ENCODE measurements at places on chromosomes 6 and 20.

DNA sequence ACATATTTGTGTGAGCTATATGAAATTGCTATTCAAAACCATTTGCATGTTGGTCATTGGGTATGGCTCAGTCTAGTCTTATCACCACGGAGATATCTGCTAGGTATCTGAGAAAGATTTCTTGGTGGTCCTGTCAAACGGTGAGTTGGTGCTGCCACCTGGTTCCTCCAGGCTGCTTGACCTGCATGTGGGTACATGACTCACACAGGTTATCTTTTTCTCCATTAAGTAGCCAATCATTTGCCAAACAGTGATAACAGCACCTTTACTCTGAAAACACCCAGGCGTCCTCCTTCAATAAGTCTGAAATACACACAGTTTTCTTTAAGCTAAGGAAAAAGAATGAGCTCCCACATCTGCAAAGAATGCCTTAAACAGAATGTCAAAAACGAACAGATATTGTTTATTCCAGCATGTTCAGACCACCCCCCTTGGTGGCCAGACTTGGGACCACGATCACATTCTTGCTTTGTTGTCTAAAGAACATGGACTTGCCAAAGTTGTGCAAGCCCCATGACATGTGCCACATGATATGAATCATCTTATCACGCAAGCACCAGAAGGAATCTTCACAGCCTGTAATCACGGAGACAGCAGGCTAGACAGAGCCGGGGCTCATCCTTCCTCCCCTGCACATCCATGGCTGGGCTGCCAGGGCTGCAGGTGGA lies 200.7 kb upstream of the THBS2 start:
- no peak for DNase-seq

DNA sequence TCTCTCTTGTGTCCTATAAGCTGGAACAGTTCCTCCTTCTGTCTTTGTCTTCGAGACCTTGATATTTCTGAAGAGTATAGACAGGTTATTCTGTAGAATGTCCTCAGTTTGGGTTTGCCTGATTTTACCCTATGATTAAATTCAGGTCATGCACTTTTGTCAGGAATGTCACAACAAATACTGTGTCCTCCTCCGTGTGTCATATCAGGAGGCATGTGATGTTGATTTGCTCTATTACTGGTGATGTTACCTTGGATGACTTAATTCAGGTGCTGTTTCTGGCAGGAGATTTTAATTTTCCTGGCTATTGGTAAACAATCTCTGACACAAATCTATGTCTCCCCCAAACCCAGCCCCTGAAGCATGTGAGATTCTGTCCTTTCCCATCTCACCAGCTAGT lies 33.3 kb upstream of the CHMP4B start:
- DNase-seq, result no peak

DNA sequence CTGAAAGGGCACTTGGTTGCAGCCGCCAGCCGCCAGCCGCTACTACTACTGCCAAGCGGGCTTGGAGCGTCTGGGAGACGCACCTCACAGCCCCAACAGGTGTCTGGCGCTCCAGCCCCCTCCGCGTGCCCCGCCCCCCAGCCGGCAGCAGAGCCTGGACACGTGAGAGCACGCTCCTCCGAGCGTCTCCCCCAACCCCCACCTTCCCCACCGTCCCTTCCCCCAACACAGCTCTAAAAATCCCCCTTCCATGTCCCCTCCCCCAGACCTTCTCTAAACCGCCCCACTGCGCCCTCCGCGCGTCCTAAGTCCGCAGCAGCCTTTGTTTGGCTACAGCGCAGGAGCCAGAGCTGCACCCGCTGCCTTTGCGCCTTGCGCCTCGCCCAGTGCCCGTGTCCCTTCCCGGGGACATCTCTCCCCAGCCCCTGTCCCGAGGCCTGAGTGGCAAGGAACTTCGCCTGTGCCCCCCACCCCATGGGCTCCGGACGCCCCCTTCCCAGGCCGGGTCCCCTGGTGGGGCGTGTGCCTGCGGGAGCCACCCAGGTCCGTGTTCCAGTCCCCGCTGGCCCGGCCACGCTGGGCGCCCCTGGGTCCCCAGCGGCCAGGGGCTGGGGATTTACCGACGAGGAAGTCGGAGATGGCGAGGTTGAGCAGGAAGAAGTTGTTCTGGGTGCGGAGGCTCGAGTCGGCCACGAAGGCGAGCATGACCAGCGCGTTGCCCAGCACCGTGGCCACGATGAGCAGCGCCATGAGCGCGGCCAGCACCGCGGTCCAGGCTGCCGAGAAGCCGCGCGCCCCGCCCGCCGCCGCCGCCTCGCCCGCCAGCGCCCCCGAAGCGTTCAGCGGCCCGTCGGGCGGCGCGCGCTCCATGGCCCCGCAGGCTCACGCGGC lies 732 bp downstream of the HRH3 start:
- DNase-seq, result no peak

GRCh38 chr6:5446362-5447075 lies 185.2 kb downstream of the FARS2 start:
- DNase-seq, result no peak

DNA sequence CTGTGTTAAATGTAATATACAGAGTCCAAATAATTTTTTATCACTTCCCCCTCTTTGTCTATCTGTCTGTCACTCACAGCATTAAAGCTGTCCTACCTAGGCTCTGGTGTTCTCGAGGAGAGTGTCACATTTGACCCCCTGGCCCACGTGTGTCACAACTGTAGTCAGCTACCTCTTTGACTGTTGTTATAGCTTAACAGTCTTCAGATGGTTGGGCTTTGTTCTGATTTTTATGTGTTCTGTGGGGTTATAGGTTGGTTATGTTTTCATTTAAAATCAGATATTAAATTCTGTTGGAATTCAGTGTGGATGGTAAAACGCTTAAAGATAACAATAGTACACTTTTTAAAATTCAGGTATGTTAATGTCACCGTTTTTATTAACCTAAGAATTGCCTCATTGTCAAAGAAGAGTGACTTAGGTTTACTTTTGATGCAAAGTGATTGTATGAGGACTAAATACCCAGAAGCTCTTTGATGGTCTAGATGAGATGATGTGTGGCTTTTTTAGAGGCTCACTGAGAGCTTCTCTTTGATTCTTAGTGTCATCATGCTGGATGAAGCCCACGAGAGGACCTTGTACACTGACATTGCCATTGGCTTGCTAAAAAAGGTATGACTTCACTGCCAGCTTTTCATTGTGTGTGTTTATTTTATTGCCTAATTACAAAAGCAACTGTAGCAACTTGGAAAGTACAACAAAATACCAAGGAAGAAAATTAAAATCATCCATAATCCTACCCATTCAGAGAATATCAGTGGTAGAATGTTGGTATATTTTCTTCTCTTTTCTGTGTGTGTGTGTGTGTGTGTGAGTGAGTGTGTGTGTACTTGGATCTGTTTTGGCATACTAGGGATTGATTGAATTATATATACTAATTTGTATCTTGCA lies 29.9 kb downstream of the DHX35 start:
- no peak for DNase-seq

GRCh38 chr20:59120919-59121318 lies 42.7 kb upstream of the ZNF831 start:
- DNase-seq, result no peak

GRCh38 chr6:168045141-168045691 lies 33.8 kb downstream of the FRMD1 start:
- DNase-seq, result no peak

- peak; percentile 69 for DNase-seq
These were observed 44.0 kb upstream of the MARCKS start for GRCh38 chr6:113813142-113813541.

- no peak for DNase-seq
These were observed 22.2 kb upstream of the PNPLA1 start for GRCh38 chr6:36247693-36248092.

DNA sequence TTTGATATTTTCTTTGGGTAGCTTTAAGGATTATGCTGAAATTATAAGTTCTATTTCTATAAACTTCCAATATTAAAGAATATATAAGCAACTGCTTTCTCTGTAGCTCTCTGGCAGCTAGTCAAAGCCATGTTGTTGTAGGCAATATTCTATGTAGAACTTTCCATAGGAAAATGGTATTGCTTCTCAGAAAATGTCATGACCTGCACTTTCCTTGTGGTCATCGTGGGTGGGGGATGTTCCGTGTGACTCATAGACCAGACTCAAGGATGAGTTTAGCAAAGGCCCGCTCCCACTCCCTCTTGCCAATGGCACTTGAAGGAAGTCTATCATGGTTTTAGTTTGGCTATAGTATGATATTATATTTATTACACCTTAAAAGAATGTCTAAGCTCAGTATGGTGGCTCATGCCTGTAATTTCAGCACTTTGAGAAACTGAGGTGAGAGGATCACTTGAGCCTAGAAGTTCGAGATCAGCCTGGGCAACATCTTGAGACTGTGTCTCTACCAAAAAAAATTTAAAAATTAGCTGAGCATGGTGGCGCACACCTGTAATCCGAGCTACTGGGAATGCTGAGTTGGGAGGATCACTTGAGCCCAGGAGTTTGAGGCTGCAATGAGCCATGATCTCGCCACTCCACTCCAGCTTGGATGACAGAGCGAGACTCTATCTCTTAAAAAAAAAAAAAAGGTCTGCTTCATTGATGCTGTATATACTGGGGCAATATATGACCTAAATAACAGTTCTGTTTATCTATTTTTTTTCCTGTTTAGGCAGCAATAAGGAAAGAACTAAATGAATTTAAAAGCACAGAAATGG lies 36.6 kb upstream of the LTV1 start:
- DNase-seq, result peak; percentile 98

- DNase-seq, result no peak
These were observed 62.4 kb downstream of the TTI1 start for GRCh38 chr20:37970856-37971245.

DNA sequence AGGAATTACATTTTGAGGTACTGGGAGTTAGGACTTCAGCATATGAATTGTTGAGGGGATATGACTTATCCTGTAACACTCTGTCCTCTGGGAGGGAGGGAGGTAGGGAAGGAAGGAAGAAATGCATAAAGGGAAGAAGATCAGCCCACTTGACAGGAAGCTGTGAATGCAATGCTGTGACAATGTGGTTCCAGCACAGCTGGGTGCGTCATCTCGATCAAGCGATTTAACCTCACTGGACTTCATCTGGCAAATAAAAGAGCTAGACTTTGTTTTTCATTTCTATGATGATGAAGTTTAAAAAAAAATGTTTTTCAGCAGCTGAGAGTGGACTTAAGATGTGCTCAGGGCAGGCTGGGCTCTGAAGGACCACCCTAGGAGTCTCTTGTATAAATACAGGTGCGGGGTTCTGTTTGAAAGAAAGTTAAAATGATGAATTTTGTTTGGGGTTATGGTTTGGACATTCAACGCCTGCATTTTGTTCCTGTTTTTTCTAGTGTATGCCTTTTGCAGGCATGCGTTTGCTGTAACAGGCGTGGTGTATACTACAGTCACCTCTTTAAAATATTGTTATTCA lies 178.1 kb downstream of the RIMS1 start:
- DNase-seq, result no peak

GRCh38 chr6:21594416-21595281 lies 1.1 kb downstream of the SOX4 start:
- peak; percentile 76 for DNase-seq
